ENCODE measurements at places on chromosomes 2 and 18.

DNA sequence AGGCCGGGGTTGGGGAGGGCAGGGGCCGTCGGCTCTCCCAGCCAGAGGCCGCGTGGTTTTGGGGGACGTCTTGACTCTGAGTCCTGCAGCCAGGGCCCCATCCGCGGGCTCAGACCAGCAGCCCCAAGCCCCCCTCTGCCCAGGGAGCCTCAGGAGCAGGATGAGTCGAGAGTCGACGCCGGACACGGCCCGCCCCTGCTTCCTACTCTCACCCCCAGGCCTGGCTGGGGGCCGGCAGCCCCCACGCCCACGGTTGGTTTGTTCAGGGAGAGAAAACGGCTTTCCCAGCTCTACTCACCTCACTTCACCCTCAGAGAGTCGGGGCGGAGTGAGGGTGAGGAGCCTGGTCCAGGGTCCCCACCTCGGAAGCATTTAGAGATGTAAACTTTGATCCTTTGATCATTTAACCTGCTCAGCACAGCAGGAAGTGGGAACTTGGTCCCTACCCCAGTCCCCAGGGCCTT, 6.9 kb downstream of the SNORC start:
- DNase-seq = no peak

DNA sequence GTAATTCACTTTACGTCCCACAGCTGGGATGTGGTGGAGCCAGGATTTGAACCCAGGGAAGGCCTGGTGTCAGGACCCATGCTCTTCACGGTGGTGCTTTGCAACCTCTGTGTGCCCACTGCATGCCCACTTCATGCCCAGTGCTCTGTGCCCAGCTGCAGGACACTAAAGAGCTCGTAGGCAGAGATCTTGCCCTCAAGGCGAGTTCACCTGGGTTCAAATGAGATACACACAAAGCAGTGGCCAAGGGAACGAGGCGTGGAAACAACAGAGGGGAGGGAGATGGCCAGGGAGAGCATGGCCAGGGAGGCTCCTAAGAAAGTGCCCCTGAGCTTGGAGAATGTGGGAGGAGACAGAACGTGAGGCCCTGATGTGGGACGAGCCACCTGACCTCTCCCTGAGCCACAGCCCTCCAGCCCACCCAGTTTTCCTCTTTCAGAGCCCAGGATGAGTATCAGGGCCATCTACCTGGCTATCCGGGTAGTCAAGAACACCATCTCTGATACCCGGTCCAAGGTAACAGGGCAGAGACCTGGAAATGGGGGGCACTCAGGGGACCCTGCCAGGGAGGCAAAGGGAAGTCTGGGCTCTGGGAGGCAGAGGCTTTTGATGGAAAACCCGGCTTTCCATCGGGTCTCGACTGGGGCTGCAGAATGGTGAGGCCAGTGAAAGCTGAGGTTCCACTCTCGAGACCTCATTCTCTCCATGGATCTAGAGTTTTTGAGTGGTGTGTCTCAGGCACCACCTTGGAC, 20.4 kb downstream of the MROH2A start:
- no peak for DNase-seq

DNA sequence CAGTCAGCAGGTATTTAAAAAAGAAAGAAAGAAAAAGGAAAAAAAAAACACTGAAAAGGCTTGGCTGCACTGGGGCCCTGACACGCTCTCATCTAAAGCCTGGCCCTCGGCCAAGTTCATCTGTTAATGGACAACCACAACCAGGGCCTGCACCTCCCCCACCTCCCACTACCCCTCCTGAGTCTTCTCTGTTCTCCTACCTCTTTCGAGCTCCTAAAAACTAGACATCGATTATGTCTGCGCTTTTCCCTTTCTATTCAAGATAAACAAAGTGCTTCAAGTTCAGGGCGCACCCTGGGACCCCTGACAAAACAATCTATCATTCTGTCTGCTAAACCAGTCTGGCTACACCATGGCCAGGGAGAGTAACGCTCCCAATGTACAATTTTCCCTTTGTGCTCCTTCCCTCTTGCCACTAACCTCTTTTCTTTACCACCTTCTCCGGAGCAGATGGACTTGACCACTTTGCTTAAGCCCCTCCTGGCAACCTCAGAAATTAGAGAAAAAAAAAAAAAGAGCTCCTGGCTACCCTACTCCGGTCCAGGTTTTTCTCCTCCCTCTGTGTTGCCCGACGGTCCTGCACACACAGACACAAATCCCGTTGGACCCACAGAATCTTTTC, 22.7 kb downstream of the BCL11A start:
- DNase-seq = no peak

- no peak for DNase-seq
Observed at GRCh38 chr2:25116956-25117355, 51.4 kb downstream of the POMC start.

- DNase-seq = no peak
Observed at GRCh38 chr2:3065928-3066327, 311.7 kb downstream of the EIPR1 start.

- DNase-seq = no peak
Observed at GRCh38 chr18:9868857-9869714, 16.7 kb upstream of the TXNDC2 start.

DNA sequence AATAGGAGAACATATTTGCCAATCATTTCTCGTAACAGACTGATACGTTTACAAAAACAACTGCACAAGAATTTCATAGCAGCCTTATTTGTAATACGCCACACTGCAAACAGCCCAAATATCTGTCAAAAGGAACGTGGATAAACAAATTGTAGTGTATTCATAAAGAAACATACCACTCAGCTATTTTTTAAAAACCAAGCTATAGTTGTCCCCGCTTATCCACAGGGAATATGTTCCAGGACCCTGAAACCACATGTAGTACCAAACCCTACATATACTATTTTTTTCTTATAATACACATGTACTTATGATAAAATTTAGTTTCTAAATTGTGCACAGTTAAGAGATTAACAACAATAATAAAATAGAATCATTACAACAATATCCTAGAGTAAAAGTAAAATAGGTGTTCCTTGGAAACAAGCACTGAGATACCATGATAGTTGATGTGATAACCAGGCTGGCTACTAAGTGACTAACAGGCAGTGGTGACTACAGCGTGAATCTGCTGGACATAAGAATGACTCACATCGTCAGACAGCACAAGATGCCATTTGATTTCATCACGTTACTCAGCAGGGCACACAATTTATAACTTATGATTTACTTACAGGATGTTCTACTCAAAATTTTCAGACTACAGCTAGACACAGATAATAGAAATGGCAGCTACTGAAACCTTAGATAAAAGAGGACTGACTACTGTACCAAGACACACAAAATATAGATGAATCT, 367.4 kb downstream of the NCKAP5 start:
- no peak for DNase-seq

DNA sequence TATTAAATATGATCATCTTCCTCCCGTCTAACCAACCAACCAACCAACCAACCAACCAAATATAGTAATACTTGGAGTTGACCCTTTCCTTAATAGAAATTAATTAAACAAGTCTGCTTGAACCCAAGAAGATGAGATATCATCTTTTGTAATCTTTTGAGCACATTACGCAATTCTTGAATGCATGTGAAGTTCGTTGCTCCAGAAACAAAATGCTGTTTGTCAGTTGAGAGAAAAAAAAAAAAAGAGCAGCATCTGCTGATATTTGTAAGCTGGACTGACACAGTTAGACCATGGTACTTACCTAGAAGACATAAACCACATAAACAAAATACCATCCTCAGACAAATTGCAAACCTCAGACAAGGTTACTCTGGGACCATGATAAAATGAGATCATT, 9.2 kb upstream of the SERPINB2 start:
- no peak for DNase-seq

GRCh38 chr2:240024766-240025165, 376 bp downstream of the NDUFA10 start:
- DNase-seq = no peak

DNA sequence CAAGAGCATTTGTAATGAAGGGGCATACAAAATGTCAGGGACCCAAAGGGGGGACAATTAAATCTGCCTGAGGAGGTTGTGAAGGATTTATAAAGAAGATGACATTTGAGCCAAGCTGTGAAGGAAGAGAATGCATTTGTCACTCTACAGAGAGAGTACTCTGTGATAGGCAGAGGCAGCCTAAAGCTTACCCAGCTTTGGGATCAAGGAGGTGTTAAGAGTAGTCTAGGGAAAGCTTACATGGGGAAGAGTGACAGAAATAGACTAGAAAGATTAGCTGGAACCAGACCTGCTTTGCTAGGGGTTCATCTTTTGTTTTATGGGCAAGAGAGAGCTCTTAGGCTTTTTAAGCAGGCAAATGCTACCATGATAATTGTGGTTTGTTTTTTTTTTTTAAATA, 169.1 kb upstream of the CYP26B1 start:
- no peak for DNase-seq

DNA sequence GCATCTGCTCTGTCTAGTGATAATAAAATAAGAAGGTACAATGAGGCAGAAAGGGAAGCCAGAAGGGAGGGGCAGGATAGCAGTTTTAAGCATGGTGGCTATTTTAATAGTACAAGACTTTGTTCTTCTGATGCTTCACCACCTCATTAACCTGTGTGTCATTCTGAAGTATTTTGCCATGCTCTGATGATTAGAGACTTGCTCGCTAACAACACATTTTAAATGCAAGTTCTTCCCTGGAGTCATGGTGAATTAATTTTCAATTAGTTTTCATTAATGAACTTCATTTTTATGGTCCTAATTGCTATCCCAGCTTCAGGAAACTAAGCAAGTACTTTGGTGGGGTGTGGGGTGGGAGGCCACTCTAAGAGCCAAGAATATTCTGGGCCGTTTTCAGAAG, 25.7 kb upstream of the LNPK start:
- DNase-seq = no peak

GRCh38 chr2:178205853-178206521, 11.7 kb downstream of the OSBPL6 start:
- DNase-seq = no peak

DNA sequence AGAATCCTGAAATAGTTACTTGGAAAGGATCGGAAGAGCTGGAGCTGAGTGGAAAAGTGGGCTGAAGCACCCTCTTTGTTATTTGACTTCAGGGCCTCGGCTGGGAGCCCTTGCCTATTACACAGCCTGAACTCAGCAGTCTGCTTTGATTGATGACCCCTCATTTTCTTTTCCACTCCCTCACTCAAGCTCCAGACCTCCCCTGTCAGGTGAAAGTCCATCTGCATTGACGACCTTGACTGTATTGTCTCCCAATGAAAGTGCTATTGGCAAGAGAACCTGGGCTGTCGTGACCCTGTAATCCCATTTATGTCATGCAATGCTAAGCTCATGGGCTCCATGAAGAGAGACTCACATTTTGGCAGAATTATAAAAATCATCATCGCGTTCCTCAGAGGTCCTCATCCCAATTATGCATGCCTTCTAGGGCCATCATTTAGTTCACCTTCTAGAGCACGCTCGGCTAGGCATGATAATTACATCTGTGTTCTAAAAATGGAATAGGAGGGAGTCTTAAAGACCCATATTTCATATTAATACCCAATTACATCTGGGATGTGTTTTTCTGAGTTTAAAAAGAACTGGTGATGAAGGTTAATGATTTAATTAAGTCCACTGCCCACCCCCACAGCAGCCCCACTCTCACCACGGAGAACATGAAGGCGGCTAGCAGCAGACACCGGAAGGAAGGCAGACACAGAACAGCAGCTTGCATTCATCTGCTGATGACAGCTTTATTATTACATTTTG, 472.5 kb downstream of the PID1 start:
- DNase-seq = no peak

- DNase-seq = no peak
Observed at GRCh38 chr2:207354462-207354861, 175.3 kb upstream of the CREB1 start.

- no peak for DNase-seq
Observed at GRCh38 chr2:98710734-98711133, 20.2 kb downstream of the MGAT4A start.

GRCh38 chr2:19120181-19120580, 238.2 kb downstream of the OSR1 start:
- no peak for DNase-seq

Measured in T-helper 9 cell (primary cell).